Mucosa of gallbladder (tissue), 1 donor: ENCODE measurements at places on chromosomes 3 and 15.

- DNase-seq = no peak
These were observed 25.4 kb downstream of the CYP19A1 start for GRCh38 chr15:51313074-51313393.

DNA sequence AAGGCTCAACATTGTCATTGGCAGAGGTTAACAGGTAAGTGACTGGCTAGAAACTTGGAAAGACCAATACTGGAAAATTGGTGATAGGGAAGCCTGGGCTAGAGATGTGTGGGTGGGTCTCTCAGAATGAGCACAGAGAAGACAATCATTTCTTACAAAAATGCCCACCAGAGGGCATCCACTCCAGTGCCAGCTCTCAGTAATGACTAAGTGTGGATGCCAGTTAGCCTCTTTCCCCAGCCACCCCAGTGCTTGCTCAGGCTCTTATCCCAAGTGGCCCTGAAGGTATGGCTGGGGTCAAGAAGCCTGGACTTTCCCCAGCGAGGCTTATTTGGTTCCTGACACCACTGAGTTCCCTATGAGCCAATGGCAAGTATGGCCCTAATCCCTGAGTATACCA lies 115.9 kb upstream of the ST8SIA2 start:
- no peak for DNase-seq

DNA sequence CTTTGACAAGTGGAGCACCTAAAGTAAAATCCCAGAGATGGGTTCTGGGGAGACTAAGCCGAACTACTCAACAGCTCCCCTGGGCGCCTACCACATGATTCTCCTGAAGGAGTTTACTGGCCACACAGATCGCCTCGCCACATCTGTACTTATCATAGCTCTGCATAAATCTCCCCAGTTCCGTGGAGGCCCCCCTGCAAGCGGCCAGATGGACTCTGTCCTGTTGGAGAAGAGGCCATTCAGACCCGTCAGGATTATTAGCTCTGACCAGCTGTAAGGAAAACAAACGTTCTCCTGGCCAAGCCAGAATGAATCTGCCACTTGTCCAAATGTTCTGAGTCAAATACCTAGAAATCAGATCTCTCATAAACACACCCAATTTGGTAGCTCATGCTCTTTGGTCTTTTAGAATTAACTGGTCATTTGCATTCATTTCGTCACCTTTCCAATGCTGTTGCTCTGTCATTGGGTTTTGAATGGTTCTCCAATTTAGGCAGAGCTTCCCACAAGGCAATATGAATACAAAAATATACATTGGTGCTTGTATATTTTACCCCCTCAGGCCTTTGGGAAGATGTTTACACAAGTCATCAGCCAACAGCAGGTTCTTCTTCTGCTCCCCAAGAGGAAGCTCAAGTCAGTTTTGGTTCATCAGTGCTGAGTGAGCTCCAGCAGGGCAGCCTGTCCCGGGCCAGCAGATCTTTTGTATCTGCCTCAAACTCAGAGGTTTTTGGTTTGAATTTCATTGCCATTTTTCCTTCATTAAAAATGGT lies 124.5 kb downstream of the THSD4 start:
- no peak for DNase-seq

DNA sequence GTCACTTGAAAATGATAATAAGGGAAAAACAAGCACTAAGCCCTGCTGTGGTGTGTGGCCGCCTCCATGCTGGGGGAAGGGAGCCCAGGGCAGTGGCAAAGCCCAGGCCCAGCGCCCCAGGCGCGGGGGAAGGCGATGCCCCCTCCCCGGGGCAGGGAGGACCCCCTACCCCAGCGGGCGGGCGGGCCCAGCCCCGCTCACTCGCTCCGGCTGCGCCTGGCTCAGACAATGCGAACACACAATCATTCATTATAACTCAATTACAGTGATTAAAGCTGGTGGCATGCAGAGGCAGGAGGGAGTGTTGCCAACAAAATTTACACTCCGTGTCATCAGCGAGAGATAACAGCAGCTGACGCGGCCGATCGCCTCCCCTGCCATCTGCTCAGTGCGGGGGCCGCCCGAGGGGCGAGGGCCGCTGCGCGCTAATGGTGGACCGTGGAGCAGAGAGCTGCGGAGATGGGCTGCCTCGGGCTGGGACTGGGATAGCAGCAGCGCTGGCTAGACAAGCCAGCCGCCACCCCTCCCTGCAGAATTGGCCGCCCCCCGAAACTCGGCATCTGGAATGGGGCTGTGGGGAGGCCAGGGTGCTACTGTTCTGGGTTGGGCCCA lies 64.1 kb downstream of the TLE3 start:
- no peak for DNase-seq
